ENCODE measurements at places on chromosomes 4 and X.

DNA sequence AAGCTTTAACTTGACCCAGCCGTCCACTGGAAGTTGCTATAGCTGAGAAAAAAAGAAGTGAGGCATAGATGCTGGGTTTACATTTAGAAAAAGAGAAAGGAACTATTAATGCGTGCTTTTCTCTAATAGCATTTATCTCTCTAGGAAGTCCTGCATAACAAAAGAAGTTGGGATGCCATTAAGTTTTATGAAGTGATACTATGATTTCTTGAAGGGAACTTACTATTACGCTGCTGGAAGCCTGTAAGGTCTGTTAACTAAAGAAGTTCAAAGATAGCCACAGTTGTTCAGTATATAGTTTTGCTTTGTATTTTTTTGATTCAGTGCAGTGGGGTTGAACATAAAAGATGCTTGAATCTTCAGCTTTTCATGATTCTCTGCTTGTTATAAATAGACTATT lies 203.4 kb downstream of the CCSER1 start:
- no peak for DNase-seq

DNA sequence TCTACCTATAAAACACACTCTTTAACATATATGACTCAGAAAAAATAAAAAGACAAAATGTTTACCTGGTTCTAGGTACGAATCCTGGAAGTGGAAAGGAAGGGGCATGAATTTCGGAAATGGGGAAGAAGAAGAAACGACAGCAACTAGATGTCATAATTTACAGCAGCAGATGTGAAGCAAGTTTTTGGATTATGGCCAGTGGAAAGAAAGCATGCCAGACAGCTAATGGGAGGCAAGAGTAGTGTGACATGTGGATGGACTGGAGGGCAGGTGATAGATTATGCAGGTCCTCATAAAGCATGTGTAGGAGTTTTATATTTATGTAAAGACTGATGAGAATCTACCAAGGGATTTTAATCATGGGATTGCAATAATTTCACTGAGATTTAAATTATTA lies 279.0 kb upstream of the TACR3 start:
- DNase-seq: no peak

DNA sequence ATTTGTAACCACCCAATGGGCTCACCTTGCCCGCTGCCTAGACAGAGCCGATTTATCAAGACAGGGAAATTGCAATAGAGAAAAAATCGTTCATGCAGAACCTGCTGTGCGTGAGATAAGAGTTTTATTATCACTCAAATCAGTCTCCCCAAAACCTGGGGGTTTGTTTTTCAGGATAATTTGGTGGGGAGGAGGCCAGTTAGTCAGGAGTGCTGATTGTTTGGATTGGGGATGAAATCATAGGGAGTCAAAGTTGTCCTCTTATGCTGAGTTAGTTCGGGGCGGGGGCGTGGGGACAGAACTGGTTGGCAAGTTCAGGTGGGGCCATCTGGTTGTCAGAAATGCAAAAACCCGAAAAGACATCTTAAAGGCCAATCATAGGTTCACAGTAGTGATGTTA lies 203.0 kb downstream of the MAB21L2 start:
- no peak for DNase-seq

DNA sequence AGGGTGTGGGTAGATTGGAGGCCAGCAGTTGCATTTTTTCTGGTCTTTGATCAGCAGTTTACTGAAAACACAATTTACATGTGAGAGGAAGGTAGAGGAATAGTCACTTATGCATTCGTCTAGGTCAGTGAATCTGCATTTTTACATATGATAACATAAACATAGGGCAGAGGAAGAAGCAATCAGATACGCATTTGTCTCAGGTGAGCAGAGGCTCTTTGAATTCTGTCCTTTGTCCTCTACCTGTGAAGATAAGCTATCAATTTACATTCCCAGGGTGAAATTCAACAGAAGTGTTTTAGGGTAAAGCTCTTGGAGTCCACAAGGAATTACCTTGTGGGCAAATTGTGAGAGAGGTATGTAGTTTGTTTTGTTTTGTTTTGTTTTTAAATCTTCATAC lies 306.5 kb downstream of the MAGEB5 start:
- no peak for DNase-seq

DNA sequence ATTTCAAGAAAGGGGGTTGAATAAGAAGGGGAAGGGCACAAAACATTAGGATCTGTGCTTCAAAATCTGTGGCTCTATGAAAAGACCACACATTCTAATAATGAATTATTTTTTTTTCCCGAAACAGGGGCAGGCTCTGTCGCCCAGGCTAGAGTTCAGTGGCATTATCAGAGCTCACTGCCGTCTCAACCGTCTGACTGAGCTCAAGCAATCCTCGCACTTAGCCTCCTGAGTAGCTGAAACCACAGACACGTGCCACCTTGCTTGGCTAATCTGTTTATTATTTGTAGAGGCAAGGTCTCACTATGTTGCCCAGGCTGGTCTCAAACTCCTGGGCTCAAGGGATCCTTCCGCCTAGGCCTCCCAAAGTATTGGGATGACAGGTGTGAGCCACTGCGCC lies 33.4 kb downstream of the ACSL1 start:
- DNase-seq: no peak

DNA sequence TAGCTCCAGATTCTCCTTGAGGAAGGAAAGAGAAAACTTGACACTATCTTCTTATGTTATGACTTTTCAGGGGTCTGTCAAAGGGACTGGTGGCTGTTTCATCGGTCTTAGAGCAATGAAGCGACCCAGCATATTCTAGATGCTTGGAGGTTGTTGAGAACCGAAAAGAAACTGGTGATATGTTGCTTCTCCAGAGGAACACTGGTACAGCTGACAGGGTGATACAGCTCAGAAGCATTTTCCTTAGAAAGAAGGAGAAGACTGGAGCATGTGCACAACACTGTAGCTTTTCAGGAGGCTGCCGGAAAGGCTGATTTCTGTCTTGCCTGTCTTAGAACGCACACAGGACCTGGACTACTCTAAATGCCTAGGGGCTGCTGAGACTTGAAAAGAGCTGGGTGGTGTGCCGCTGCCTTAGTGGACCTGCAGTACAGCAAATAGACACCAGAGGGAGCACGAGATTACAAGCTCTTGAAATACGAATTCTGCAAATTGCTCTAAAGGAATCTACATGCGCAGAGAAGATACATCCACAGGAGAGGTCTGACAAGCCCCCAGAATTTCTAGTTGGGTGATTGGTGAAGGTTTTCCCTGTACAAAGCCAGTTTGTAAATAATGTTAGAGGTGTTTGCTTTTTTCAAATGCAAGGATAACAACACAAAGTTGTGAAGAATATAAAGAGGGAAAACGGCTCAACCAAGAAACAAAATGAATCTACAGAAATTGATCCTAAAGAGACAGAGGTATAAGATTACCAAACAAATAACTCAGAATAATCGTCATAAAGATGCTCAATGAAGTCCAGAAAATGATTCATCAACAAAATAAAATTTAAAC lies 223.1 kb upstream of the DMD start:
- DNase-seq: peak; percentile 40

DNA sequence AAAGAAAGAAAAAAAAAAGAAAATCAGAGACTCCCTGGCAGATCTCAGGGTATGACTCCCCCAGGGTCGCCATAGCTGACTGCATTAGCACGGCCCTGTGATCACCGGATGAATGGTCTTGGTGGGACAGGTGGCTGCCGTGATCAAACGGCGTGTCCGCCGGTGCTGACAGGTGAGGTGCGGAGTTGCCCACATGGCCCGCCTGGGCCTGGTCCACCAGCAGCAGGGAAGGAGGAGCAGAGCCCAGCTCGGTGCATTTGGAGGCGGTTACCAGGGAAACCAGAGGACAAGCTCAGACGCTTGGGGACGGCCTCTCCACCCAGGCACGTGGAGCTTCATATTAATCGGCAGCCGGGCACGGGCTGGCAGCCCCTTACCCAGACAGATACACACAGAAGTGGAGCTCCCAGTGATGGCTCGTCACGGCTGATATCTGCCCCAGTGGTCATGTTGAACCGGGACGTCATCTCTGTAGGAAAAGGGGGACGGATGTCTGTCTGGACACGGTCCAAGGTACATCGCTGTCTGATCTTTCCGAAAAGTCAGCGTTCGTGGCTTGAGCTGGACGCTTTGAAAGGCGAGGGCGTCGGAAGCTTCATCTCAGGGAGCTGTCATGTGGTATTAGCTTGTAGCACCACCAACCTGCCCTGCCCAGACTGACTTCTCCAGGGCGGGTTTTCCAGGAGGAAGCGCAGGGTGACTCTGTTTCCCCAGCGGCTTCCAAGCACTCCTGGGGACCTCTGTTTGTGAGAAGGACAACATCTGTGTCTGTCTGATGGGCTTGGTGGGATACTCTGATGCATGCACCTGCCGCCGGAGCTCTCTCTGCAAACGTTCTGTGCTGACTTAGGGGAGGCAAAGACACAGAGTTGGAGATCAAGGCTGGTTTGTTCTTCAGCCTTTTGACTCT lies 180.7 kb downstream of the CRLF2 start:
- DNase-seq: no peak

GRCh38 chr4:155565330-155565729 lies 101.3 kb upstream of the GUCY1A1 start:
- DNase-seq: no peak

- no peak for DNase-seq
These were observed 3.0 kb downstream of the IL21 start for GRCh38 chr4:122617597-122618593.

DNA sequence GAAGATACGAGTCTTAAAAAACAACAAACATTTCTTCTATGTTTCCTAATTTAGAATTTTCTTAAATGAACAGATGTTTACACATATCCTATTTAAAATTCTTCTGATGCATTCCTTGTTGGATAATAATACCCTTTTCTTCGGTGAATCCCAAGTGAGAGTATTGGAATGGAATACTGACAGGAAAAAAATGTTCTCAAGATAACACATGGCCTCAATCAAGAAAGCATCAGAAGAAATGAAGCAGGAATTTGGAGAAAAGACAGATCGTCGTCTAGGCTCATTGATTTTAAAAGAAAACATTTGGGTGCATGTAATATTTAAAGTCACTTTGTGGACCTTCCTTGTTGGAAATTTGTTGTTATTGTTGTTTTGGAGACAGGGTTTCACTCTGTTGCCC lies 196.9 kb upstream of the ANK2 start:
- DNase-seq: no peak

- DNase-seq: no peak
These were observed 321.2 kb upstream of the SPOCK3 start for GRCh38 chr4:167555338-167556022.

DNA sequence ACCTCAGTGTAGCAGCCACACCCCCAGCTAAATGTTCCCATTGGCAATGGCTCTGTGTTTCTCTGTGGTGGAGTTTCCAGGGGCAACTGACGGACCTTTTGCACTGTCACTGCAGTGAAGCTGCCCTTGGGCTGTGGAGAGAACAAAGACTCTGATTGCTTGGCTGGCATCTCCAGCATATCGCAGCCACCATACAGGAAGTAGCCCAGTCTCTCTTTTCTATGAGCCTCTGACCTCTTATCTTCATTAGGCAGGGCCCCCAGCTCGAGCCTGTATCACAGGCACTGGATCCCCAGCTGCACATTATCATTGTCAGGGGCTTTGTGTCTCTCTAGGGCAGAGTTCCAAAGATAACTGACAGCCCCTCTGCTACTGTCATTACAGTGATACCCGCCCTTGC lies 483.5 kb downstream of the ARAP2 start:
- no peak for DNase-seq

GRCh38 chrX:130805903-130806302 lies 97.1 kb downstream of the ENOX2 start:
- DNase-seq: no peak
